ENCODE measurements at places on chromosomes 12 and 14.
A peak's percentile ranks its signal among the peaks of the same experiment; 100 is the strongest.

DNA sequence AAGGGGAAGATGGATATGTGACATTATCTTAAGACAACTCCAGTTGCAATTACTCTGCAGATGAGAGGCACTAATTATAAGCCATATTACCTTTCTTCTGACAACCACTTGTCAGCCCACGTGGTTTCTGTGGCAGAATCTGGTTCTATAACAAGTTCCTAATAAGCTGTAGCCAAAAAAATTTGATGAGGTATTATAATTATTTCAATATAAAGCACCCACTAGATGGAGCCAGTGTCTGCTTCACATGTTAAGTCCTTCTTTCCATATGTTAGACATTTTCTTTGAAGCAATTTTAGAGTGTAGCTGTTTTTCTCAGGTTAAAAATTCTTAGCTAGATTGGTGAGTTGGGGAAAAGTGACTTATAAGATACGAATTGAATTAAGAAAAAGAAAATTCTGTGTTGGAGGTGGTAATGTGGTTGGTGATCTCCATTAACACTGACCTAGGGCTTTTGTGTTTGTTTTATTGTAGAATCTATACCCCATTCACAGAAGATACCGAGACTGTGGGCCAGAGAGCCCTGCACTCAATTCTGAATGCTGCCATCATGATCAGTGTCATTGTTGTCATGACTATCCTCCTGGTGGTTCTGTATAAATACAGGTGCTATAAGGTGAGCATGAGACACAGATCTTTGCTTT is 36.9 kb downstream of the PSEN1 start:
- peak; percentile 29 for DNase-seq

DNA sequence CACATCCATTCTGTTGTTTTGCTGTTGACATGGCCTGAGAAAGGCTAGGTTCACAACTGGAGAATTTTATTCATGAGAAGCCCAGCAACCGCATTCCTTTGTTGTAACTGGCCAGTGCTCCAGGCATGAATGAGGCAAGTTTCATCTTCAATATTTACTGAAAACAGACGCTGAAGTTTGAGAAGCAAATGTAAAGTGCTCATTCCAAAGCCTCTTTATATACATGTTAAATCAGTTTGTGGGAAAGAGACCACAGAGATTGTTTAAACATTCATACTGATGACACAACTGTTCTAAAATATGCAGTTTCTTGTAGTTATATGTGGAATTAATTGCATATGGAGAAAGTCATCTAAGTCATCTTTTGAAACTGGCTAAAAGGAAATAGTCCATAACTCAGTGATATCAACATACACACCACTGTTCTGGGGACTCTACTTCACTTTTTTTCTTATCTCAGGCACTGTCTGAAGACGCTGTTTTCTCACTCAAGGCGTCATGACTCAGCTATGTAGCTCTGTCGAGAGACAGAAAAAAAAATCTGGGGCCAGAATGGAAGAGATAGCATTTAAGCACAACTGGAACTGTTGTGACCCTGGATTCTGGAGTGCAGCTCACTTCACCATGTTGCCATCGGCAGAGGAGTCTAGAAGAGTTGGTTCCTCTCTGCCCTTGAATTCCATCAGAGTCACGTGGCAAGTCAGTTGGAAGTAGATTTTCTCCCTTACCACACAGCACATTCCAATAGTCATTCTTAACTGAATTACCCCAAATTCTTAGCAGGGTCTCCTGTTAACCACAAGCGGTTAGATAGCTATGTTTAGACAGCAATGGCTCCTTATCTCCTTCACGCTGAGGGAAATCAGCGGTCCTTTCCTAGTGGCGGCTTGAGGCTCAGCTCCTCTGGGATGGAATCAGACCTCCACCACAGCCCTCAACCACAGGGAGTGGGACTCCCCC is 258.4 kb upstream of the HMGA2 start:
- DNase-seq = no peak

GRCh38 chr12:1793426-1794210 is 26.7 kb upstream of the LRTM2 start:
- DNase-seq = no peak

DNA sequence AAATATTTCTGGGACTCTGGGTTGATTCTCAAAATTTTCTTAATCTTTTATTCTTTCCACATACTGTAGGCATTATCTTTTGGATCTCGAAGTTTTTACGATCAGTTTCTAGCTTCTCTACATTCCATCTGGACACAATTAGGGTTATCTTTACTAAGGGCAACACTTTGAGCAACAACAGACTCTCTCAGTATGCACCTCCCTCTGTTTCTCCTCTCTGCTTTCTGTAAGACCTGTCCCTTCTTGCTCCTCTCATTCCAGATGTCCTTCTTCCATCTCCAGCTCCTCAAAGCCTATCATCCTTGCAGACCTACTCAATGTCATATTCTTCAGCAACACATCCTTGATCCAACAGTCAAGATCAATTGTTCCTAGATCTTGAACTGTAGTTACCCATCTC is 457.0 kb downstream of the SLC6A15 start:
- DNase-seq = no peak

DNA sequence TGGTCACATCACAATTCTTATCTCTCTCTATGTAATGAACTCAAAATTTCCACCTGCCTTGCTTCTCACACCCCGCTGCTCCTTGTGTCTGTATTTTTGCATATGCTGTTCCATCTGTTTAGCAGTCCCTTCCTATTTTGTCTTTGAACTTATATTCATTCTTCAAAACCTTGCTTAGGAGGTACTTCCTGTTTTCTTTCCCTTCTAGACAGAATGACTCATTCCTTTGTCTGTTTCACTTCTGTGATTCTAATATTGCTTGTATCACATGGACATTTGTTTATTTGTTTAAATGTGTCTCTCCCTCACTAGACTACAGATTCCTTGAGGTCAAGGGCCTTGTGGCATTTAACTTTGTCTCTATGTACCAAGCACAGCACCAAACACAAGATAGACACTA is 424.2 kb downstream of the ETNK1 start:
- DNase-seq = no peak

- no peak for DNase-seq
These were observed 15.7 kb downstream of the PLEKHG7 start for GRCh38 chr12:92718483-92718990.

DNA sequence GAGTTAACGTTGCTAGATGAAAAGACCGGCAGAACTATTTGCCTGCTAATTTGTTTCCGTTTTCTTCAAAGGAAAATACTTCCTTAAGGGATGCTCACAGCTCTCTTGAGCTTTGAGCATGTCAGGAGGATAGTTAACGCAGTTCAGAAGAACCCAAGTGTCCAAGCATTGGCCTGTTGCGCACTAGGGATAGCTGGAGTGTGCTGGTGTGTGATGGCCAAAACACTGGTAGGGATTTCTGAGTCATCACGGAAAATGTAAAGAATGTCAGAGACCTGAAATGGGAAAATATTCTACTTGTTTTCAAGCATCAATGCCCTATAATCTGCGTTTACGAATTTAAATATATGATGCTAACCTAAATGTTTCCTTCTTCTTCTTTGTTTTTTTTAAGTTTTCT is 97.8 kb downstream of the VRK1 start:
- DNase-seq = no peak

GRCh38 chr12:131980263-131980662 is 30.5 kb downstream of the EP400 start:
- no peak for DNase-seq

DNA sequence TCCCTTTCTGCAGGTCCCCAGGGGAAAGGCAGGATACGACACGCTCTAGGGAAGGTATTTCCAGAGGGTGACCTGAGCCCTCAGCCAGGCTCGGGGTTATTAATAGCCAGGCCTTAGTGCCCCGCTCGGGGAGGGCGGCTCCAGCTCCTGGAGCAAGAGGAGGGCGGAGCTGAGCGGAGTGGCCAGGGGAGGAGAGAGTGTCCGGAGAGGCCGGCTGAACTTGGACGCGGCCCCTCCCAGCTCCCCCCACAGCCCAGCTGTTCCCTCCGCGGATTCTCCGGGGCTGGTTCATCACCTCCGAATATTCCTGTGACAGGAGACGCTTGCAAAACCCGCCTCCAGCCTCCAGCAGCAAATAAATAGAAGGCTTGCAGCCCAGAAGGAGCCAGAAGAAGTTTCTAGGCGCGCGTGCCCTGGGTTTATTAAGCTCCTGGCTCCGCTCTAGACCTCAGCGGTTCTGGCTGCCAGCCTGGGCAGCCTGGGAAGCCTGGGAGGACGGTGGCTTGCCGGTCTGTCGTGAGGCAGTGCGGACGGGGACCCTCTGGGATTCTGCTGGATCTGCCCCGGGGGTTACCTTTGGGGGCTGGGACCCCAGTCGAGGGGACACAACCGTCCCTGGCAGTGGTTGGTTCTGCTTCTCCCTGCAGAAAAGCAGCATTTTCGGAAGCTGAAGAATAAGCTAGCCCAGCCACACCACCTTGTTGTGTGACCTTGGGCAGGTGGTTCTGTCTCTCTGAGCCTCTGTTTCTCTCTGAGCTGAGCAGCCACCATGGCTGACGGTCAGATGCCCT is at the start of gene HSPB8:
Gene HSPB8 (plus strand): TSS at position 388 of the 791 bp plus-strand sequence. CDS start 382 bp downstream, at position 770.
- peak; percentile 52 for DNase-seq
